Suppressor macrophage treated with lipopolysaccharide for 1 hour (primary cell): ENCODE measurements at places on chromosomes 12 and 14.

DNA sequence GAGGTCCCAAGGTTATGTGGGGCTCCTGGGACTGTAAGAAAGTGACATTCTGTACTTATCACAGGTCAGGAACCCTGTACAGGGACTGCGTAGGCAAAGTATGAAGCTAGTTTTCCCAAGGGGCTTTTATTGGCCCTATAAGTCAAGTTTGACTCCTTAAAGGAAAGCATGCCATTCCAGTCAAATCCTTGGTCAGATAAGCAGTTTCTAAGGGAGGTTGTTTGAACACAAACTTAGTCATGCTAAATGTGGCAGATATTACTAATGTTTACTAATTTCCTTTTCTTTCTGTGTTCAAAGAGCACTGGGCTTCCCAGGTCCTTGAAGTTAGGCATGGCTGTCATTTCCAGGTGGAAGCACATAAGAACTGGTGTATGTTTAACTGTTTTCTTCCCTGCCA lies 472.4 kb downstream of the ATP23 start:
- no peak for DNase-seq

GRCh38 chr14:94050231-94050880 lies 24.2 kb downstream of the OTUB2 start:
- DNase-seq: no peak

DNA sequence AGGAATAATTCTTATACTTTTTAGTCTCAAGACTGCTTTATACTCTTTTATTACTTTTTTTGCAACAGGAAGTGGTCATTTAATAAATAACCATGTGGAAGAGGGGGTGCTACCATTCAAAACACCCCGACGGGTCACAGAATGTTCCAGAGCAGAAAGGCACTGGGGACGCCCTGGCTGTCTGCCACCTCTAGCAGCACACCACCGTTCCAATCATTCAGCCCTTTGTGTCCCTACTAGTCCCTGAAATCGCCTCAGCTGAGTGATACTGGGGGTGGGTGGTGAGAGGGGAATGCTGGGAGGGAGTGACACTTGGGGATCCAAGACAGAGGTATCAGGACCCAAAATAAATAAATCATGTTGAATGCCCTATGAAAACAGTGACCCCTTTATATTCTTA lies 52.4 kb downstream of the MON2 start:
- DNase-seq: no peak

GRCh38 chr12:29191267-29191850 lies 42.3 kb downstream of the FAR2 start:
- no peak for DNase-seq
